ENCODE measurements at places on chromosomes 3 and 15.

- no peak for DNase-seq
Observed at GRCh38 chr15:81357180-81357686, 16.8 kb downstream of the TMC3 start.

DNA sequence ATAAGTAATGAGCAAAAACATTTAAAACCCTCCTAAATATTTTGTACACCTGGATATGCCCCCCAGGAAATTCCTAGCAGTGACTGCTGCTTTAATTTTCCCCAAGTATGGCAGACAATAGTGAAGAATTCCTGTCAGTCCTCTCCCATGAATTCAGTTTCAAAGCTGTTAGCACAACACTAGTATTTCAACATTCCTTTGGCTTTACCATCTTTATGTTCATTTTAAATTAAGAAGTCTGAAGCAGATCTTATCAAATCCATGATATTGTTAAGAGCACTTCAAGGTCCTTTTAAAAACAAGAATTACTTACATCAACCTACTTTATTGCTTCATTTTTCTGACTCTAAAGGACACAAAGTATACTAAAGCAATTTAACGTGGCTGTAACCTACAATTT lies 28.8 kb upstream of the CDIN1 start:
- no peak for DNase-seq

GRCh38 chr15:80159811-80160569 lies 7.2 kb downstream of the FAH start:
- no peak for DNase-seq

- DNase-seq: no peak
Observed at GRCh38 chr3:31829826-31830426, 151.1 kb downstream of the OSBPL10 start.

- DNase-seq: no peak
Observed at GRCh38 chr15:45921978-45922377, 287.1 kb downstream of the SQOR start.

GRCh38 chr3:154678041-154678654 lies 248.2 kb upstream of the GPR149 start:
- no peak for DNase-seq

DNA sequence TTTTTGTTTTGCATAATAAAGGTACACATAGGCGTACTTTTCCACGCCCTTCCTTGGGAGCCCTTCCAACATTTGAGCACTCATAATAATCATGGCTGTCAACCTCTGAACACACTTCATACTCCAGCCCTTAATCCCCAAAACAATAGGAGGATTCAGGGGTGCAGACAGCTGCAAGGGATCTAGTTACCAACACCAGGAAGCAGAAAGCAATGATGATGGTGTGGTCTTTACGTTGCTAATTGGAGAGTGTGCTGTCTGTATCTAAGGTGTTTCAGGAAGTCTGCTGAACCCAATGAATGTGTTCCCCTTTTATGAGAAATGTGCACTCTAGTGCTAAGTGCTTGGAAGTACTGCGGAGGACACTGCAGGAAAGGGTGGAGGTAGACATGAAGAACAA lies 60.3 kb upstream of the PDZRN3 start:
- DNase-seq: no peak

Measured in activated CD8-positive, alpha-beta memory T cell treated with anti-CD3 and anti-CD28 coated beads, Interleukin-2, amount 50 U/mL, for 4 hours (primary cell).